Stimulated activated CD4-positive, alpha-beta T cell treated with anti-CD3 and anti-CD28 coated beads, Interleukin-1b, Interleukin-23, amount 100 ng/mL, for 1 hour (primary cell): ENCODE measurements at places on chromosomes 16 and 17.

DNA sequence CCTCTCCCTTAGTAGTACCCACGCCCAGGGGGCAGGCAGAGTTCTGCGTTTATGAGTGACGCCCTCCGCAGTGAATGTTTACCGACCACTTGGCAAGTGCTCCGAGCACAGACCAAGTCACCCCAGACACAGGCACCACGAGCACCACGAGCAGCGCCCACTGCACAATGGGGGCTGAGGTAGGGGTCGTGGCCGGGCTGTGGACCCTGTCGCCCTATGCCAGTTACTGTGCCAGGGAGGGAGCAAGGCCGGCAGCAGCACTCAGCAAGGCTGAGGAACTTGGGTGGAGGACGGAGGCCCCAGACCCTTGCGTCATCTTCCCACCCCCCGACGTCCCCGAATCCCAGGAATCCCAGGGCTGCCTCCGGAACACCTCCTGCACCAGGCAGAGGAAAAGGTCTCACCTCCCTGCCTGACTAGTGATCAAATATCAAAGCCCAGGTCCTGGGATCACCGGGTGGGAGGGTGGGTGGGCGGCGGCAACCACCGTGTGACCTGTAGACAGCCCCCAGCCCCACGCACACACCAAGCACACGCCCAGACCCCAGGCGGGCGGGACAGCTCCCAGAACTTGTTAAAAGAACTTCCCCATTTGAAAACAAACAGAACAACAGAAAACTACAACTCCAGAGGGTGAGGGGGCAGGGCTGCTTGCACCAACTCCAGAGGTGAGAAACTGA is 5.4 kb downstream of the VASN start:
- no peak for DNase-seq

- DNase-seq: no peak
These were observed 70.7 kb upstream of the DNAJA2 start for GRCh38 chr16:47043970-47044684.

DNA sequence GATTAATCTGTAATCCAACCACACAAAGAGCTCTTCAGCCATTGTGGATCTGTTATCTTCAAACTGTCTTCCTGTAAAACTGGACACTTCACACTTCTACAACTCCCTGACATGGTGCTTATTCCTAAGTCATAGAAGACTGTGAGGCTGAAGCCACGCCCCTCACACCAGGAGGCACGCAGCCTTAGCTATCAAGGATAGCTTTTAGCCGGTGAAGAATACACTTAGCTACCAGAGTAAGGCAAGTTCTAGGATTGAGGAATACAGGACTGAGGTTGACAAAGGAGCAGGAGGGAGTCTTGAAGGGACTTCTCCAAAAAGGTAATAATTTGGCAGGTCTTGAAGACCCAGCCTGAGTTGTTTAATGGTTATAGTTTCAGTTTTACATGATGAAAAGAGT is 79.8 kb upstream of the GAS7 start:
- no peak for DNase-seq

GRCh38 chr17:82962163-82962720 is 117.2 kb upstream of the METRNL start:
- DNase-seq: no peak

DNA sequence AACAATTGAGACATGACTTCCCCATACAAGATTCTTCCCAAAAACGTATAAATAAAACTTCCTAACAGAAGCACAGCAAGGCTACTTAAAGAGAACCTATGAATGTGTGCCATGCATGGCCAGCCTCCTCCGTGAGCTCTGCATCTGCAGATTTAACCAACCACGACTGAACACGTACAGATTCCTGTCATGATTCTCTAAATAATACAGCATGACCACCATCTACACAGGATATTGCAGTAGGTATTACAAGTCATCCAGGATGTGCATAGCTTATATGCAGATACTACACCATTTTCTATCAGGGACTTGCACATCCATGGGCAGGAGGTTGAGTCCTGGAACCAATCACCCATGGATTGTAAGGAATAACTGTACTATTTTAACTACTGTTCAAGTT is 1.4 kb upstream of the QRICH2 start:
- no peak for DNase-seq

GRCh38 chr16:12173121-12173520 is 196.6 kb downstream of the SNX29 start:
- no peak for DNase-seq

- no peak for DNase-seq
These were observed 32.5 kb downstream of the BAIAP2 start for GRCh38 chr17:81067391-81067811.

DNA sequence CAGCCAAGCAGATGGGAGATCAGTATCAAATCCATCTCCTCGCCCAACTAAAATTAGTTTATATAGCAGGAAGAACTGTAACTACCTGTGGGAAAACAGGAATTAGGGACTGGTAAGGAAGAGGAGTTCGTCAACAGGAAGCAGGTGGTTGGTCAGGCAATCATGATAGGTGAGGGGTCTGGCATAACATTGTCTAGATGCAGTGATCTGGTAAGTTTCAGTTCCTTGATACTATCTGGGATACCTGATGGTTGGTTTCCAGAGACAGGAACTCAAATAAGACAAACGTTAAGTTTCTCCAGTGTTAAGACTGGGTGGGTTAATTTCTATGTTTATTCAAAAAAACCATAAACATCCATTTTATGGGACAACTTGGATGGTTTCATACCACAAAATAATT is 53.8 kb downstream of the CEP112 start:
- no peak for DNase-seq

GRCh38 chr16:336269-336668 is 16.3 kb downstream of the AXIN1 start:
- no peak for DNase-seq

DNA sequence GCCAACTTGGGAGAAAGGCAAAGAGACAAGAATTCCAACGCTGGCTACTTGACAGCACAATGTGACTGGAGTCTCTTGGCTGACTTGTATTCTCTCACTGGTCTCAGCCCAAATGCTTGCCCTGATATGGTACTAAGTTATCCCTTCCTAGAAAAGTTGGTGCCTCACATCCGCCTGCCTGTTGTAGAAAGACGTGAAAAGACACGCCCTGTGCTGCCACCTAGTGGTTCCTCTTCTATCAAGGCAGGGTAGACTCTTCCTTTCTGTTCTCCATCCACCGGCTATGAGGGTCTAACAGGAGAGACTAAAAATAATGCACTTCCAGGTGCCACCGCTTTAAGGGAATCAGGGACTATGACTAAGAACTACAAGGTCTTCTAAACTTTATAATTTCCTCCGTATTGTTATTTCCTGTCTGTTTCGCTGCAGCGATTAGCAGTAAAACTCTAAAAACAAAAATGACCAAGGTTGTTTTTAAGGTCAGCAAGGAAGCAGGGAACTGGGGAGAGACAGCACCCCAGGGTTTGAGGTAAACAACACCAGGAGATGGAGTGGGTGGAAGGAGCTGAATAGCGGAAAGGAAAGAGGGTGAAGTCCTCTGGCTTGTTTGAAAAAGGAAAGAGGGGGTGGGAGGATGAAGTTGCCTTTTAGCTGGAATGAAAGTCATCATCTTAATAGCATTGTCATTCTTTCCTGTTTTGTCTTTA is 109.5 kb downstream of the YPEL2 start:
- peak; percentile 70 for DNase-seq

DNA sequence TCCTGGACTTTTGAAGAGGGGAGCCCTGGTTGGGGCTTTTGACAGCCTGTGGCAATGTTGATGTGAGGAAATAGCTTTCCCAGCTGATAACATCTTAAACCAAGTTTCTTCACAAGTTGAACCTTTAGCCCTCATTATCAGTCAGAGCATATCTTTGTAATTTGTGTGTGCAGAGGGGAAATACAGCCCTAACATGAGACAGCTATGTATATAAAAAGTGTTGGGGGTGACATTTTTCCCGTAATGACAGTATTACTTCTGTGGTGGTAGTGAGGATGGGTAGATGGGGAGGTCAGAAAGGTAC is 221.1 kb downstream of the FTO start:
- DNase-seq: no peak

DNA sequence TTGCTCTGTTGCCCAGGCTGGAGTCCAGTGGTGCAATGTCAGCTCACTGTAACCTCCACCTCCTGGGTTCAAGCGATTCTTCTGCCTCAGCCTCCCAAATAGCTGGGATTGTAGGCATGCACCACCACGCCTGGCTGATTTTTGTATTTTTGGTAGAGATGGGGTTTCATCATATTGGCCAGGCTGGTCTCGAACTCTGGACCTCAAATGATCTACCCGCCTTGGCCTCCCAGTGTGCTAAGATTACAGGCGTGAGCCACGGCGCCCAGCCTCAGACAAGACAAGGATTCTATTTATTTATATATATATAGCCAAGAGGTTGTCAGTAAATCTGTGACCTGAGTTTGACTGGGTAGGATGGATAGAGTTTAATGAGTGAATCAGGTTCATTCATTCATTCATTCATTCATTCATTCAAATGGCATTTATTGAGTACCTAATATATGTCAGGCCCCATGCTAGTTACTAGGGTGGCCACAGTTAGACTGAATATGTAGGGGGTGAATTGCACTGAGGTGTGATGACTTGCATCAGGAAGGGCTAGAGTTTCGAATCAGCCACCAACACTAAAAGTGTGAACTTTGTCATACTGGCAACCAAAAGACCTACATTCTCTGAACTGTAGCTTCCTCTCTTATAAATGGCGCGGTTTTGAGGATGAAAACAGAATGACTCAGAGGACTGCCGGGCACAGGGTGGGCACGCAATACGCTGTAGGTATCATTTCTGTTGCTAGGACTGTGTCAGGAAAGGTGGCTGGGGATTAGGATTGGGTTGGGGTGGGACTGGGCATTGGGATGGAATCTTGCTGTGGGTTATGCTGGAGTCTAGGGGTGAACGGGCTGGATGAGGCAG is 37.8 kb downstream of the ITGAE start:
- no peak for DNase-seq

- no peak for DNase-seq
These were observed 1.5 kb upstream of the SPIRE2 start for GRCh38 chr16:89826531-89827382.

- DNase-seq: peak; percentile 64
These were observed 36.1 kb upstream of the ZC3H18 start for GRCh38 chr16:88533932-88534637.

DNA sequence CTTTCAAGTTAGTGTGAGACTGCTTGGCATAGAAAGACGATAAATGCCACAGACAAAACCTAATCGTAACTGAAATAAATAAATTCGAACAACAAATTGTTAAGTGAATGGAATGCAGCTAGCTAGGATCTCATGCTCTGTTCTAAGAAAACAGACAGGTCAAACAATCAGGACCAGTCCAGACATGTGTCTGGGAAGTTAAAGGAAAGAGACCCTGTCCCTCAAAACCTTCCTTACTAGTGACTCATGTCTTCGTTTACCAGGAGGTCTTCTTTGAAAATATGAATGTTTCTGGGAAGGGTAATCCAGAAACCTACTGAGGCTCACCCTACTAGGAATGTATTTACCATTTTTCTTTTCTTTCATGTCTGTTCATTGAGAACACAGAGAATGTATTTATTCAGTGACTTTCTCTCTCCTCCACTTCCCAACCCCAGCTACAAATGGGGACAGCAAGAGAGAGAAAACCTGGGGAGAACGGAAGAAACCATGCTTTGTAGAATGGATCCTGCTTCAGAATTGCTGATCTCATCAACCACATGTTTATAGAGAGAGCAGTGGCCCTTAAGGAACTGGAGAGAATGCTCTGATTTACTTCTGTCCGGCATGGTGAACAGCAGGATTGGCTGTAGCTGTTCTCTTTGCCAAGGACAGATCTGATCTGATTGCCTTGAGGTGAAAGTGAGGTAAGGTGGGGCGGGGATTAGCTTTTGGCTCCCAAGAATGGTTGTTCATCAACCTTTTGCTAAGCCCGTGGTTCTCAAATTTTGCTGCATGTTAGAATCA is 39.4 kb upstream of the DHX8 start:
- DNase-seq: no peak

DNA sequence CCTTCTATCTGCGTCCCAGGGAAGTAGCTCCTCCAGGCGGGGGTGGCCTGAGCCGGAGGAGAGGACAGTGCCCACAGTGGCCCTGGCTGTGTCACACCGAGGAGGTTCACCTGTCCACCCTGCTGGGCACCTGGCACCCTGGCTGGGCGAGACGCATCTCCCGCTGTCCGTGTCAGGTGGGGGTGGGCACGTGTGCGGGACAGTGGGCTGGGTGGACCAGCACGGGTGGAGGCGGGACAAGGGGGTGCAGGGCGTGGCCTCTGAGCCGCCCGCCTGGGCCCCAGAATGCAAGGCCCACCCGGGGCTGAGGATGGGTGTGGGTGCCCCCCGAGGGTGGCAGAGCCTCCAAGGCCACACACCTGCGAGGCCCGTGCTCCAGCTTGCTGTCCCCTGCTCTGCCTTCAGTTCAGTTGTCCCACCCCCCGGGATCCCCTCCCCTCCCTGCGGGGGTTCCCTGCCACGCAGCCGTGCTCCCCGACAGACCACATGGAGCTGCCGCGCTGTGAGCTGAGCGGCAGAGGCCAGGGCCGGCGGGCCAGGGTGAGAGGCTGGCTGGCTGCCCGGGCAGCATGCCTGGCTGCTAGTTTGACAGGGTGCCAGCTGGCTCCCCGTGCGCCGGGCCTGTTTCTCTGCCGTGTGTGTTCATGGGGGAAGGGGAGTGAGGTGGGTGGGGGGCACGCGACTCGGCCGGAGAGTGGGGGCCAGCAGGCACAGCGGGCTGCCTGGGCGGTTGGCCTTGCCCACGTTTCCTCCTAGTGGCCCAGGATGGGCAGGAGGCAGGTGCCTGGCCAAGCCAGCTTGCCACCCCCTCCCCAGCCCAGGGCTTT is 33.9 kb downstream of the BAHCC1 start:
- no peak for DNase-seq

GRCh38 chr17:2343421-2343820 is 6.1 kb downstream of the SGSM2 start:
- no peak for DNase-seq

DNA sequence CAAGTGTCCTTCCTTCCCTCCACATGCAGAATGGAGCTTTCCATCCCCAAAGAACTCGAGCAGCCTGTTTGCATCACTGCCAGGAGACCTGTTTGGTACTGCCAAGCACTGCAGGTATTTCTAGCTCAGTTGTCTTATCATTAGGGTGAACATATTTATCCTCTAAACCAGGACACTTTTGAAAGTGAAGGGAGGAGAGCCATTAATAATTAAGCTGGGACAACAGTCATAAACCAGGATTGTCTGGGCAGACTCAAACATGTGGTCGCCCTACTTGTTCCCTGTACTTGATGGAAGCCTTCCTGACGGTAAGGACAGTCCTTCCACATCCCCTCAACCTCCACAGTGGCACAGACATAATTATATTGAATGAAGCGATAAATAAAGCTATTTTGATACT is 67.4 kb downstream of the PRKCA start:
- DNase-seq: no peak

- DNase-seq: no peak
These were observed 169.2 kb downstream of the RBFOX1 start for GRCh38 chr16:7501868-7502267.

DNA sequence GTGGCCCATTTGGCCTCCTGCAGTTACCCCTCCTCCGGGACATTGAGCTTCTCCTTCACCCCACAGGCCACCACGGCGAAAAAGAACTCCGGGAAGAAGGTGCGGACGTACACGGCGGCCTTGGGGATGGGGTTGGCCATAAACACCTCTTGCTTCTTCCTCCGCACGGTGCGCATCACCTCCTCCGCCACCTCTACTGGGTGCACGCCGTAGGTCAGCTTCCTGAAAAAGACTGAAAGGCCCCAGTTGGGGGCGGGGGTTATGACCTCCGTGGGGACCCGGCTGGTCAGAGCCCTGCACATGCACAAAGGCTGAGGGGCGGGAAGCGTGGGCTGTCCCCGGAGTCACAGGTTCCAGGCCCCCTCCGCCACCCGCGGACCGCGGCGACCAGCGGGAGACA is 19.9 kb downstream of the DHRS7C start:
- no peak for DNase-seq

- DNase-seq: no peak
These were observed 692 bp downstream of the PRR15L start for GRCh38 chr17:47956791-47957590.
